Stomach (tissue), 19 donors: ENCODE measurements at places on chromosomes 7 and 10. TPM values are rescaled to one million over a fixed set of nuclear protein-coding genes. Genes with fewer than 3 reads are reported as not detected.

Gene SFRP5
- total RNA-seq = 4.6 TPM

Gene CCL24
- total RNA-seq = 2.9 TPM

Gene CH25H
- total RNA-seq = not detected

Gene LRIT1
- not detected for total RNA-seq

Gene C10orf90
- not detected for total RNA-seq

Gene FAM13C
- 47.3 TPM for total RNA-seq

Gene AGBL3
- 8.4 TPM for total RNA-seq

Gene CALY
- 2.0 TPM for total RNA-seq

Gene FBXL13
- 10.6 TPM for total RNA-seq

Gene DKK1
- total RNA-seq = not detected
